GM04504 (cell line): ENCODE measurements at places on chromosomes 12 and 14.

- DNase-seq = no peak
These were observed 70.1 kb upstream of the HOXC13 start for GRCh38 chr12:53868511-53868986.

DNA sequence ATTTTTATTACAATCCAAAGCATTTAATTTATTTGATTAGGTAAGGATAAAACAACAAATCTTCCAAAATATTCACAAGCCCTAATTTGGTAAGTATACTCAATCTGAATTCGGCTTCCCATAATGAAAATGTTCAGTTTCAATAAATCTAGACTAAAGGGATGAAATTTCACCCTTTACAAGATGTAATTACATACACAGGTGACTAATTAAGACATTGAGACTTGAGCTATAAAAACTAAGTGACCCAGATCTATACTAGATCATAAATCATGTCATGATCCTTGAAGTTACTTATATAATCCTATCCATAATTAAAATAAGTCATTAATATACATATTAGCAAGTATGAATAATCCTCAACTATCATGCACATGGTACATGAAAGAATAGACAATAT, 36.6 kb downstream of the LRP6 start:
- no peak for DNase-seq

GRCh38 chr12:6171409-6172015, 28.7 kb upstream of the CD9 start:
- DNase-seq = no peak

GRCh38 chr14:23301969-23302289, 730 bp downstream of the PPP1R3E start:
- DNase-seq = no peak

- DNase-seq = no peak
These were observed 136.5 kb upstream of the CRY1 start for GRCh38 chr12:107229827-107230226.

DNA sequence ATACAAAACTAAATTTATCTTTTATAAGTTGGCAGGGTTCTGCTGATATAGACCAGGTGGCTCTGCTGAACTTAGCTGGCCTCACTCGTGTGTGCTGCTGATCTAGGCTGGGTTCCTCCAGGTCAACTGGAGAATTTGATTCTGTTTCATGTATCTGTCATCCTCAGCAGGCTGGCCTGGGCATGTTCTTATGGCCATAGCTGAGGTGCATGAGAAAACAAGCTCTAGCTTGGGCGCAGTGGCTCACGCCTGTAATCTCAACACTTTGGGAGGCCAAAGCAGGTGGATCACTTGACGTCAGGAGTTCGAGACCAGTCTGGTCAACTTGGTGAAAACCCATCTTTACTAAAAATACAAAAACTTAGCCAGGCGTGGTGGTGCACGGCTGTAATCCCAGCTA, 24.3 kb upstream of the BCL2L14 start:
- DNase-seq = no peak

DNA sequence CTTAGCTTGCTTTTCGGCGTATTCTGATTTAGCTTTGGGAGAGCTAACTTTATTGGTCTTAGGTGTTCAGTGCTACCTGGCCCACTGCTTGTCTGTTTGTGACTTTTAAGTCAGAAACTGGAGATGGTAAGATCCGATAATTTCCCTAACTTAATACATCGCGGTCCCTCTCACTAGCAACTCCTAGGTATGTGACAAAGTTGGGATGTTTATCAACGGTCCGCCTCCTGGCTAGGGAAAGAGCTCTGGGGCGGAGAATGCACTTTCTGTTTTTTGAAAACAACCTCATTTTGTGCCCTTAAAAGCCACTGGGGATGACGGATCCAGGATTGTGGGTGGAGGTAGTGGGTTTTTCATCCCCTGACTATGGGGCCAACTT, 1.2 kb downstream of the CDKN1B start:
- no peak for DNase-seq

DNA sequence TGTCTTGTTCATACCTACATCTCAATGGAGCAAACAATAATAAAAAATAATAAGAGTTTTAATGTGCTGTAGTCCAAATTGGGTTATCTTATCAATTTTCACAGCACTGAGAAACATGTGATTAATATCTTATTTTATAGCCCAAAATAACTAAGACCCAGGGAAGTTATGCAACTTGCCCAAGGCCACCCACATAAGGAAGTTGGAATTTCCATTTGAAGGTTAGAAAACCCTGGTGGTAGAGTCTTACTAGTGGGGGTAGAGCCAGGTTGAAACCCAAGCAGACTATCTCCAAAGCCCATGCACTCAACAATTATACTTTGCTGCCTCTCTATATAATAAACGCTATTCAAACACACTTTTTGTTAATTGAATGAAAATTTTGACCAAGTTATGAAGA, 270.0 kb upstream of the CAND1 start:
- DNase-seq = no peak

DNA sequence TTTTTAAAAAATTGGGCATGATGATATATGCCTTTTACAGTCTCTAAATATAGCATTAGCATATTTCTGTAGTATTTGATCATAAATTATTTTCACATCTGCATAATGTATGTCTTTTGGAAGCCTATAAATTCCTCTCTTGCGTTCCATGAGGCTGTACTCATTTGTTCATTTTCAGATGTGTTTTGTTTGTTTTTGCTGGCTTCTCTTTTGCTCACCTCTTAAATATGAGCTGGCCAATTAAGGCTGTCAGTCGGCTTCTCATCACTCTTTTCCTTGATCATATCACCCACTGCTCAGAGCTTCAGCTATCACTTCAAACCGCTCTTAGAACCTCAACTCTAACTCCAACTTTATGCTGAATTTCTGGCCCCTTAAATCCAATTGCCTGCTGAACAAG, 6.6 kb downstream of the TMEM263 start:
- DNase-seq = no peak

- no peak for DNase-seq
These were observed 47.4 kb upstream of the POC1B start for GRCh38 chr12:89573051-89573810.

DNA sequence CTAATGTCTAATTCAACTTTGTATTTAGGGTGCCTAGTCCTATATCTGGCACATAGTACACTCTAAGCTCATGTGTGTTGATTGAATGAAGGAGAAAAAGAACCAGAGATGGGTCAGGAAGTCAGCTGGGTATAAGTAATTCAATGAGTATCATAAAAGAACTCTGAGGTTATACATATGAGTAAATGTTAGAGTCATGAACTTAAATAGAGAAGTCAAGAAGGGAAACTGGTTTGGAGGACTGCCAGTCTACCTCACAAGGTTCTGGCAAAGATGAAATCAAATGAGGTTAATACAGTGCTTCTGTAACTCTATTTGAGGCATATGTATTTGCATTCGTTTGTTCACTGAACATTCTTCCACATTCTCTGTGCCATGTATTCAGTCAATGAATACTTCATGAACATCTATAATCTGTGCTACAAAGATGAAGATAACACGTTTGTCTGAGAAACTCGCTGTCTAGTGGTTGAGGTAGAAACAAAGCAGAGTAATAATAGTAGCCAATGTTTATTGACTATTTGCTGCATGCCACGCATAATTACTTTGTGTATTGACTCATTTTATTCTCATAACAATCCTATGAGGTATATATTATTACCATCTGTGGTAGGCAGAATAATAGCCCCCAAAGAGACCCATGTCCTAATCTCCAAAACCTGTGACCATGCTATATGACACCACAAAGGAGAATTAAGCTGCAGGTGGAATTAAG, 88.9 kb downstream of the PTGER2 start:
- DNase-seq = no peak

GRCh38 chr12:53806721-53807120, 54.9 kb upstream of the CISTR start:
- no peak for DNase-seq

GRCh38 chr14:67251573-67252226, 10.5 kb downstream of the PALS1 start:
- no peak for DNase-seq

DNA sequence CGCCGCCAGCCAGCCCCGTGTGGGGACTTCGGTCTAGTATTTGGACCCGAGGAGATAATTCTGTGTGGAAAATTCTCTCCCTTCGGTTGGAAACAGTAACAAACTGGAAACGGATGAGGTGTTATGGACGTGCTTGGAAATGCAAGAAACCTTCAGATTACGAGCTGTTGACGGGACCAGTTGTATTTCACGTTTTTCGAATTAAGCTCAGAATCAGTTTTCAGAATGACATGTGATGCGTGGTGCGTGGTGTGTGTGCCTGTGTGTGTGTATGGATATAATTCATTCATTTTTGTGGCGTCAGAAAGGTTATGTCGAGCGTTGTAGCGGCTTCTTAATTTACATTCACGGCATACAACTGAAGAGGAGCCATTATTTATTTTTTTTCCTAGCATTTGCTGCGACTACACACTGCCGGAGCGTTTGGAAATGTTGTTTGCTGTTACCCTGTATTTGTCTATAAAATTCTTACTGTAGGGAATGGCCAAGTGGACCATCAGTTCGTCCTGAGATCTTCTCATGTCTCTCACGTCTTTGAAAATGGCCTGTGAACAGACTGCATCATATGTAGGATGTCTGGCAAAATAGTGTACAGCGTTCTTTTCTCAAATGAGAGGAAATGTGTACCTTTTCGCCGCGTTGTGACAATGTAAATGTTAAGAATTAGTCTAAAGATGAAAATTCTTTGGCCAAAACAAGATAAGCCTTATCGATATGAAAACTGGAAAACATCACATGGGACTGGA, 1.3 kb downstream of the TRAF3 start:
- no peak for DNase-seq

- DNase-seq = no peak
These were observed 108.8 kb downstream of the SLC25A21 start for GRCh38 chr14:37063467-37064240.

DNA sequence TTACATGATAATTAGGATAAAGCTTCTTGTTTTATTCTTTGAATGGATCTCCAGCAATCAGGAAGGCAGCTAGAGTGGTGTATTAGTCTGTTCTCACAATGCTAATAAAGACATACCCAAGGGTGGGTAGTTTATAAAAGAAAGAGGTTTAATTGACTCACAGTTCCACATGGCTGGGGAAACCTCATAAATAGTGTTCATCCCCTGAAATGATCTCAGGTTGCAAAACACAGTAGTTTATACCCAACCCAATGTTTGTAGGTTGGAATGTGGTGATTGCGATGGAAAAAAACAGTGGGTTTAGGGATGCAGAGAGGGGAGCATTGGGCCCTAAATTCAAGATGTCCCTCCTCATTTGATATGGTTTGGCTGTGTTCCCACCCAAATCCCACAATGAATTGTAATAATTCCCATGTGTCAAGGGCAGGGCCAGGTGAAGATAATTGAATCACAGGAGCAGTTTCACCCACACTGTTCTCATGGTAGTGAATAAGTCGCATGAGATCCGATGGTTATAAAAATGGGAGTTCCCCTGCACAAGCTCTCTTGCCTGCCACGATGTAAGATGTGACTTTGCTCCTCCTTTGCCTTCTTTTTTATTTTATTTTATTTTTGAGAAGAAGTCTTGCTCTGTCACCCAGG, 11.5 kb downstream of the MUCL1 start:
- DNase-seq = no peak
